Activated CD4-positive, alpha-beta T cell treated with anti-CD3 and anti-CD28 coated beads, Interleukin-2, amount 50 U/mL, for 48 hours (primary cell): ENCODE measurements at places on chromosomes 4 and X.

GRCh38 chr4:66558651-66559050 lies 888.4 kb upstream of the EPHA5 start:
- DNase-seq: no peak

DNA sequence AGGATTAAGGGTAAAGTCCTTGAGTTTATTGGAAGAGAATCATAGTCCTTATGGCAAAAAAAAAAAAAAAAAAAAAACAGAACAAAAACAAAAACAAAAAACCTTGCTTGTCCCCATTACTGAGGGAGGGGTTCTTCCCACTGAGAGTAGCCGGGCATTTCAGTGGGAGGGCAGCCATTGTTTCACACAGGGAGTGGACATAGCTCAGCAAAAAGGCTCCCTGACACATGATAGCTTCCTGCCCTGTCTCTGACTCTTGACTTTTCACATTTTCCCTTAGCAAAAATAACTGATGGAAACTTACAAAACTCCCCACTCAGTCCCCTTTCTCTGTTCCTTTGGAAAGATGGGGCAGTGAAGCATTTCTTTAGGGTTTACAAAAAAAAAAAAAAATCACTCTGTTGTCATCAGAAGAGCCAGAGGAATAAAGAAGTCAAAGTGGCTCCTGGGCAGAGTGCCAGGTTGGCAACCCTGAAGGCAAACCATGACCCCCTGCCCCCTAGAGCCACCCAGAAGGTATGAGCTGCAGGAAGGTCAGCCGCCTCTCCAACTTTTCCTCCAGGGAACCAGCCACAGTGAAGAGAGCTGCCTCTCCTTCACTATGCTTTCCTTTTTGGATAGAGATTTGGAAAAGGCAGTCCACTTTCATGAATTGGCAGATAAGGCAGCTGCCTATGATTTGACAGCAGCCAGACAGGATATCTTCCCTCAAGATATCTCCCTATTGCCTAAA lies 170.6 kb downstream of the KDR start:
- DNase-seq: no peak

GRCh38 chrX:10759141-10759799 lies 138.9 kb upstream of the MID1 start:
- no peak for DNase-seq

DNA sequence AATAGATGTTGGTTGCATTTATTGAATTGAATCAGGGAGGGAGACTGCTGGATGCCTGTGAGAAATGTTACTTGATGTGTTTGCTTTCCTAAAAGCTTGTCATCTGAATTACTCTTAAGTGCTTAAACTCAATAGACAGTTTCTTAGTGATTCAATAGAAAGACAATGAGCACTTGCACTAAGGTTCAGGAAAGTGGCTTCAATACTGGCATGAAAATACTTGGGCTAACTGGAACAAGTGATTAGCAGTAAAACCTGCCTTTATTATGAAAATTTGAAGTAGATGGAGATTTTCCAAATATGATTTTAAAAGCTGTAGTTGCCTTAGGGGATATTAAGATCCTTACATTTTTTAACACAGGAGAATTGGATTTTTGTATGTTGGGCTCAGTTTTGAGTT lies 123.3 kb downstream of the RNF150 start:
- DNase-seq: no peak

DNA sequence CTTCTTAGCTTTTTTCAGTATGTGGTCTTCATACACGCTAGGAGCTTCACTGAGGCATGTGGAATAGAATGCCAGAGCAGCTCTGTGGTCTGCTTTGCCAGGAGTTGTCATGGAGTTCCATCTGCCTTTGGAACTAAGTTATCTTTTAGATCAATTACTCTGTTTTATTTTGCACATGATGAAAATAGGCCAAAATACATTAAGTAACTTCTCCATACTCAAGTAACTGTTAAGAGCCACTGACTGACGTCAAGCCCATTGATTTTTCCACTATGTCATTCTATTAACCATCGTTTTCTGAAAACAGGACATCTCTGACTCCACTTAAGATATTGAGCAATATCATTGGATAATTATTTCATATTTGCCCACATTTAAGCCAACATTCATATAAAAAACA lies 415.1 kb upstream of the MAD2L1 start:
- DNase-seq: no peak

- no peak for DNase-seq
Observed at GRCh38 chr4:85776579-85776978, 301.6 kb downstream of the ARHGAP24 start.

- DNase-seq: no peak
Observed at GRCh38 chrX:72394518-72395170, 88.9 kb upstream of the CITED1 start.

- no peak for DNase-seq
Observed at GRCh38 chr4:171157462-171158082, 655.6 kb upstream of the GALNTL6 start.

- no peak for DNase-seq
Observed at GRCh38 chr4:163613383-163613782, 118.9 kb downstream of the TMA16 start.

DNA sequence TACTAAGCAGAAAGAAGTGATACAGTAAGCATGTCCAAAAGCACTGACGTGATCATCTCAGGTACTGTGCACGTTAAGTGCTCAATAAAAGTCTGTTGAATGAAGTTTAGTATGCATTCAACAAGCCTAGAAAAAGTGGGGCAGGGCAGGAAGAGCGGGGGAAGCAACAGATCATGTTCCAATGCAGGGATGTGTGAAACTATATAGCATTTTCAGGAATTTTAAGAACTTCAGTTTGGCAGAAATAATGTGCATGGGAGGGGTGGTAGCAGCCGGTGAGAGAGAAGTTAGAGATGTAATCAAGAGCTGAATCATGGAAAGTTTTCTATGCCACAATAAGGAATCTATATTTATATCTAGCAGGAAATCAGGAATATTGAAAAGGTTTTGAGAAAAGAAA lies 19.2 kb upstream of the CCNA2 start:
- DNase-seq: no peak

GRCh38 chr4:81722290-81722851 lies 250.7 kb upstream of the RASGEF1B start:
- no peak for DNase-seq

- DNase-seq: no peak
Observed at GRCh38 chr4:5361968-5362367, 310.7 kb downstream of the STK32B start.

DNA sequence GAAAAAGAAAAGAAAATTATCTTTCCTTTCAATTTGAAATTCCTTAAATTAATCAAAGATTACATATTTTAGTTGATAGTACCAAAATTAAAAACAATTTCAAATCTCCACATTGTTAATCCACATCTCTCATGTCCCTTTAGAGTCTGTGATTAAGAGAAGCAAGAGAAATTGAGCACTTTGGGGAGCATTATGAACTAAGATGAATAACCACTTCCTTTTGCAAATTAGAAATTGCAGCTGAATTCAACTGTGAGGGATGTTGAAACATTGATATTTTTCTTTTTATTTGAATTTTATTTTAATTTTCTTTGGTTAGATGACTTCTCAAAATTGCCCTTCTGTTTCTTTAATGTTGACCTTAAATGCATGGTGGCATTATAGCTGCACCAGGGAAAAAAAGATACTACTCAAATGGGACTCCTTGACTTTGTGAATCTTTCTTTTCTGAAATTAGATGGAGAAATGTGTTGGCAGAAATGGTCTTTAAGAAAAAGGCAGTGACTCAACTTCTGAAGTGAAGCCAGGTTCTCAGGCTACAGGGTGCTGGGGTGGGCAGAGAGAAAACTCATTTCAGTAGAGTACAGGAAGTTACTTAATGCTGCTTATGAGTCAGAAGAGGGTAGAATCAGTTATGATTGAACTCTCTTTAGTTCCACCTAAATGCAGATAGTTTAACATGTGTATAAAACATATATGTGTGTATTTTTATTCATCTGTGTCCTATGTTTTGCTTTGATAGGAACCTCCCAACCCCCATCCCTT lies 92.0 kb upstream of the TNIP3 start:
- DNase-seq: peak; percentile 51

- no peak for DNase-seq
Observed at GRCh38 chr4:94032754-94033153, 174.9 kb upstream of the SMARCAD1 start.

GRCh38 chr4:9989918-9990635 lies 31.2 kb downstream of the SLC2A9 start:
- DNase-seq: no peak

- peak; percentile 37 for DNase-seq
Observed at GRCh38 chrX:107537815-107538214, 88.4 kb downstream of the FRMPD3 start.

DNA sequence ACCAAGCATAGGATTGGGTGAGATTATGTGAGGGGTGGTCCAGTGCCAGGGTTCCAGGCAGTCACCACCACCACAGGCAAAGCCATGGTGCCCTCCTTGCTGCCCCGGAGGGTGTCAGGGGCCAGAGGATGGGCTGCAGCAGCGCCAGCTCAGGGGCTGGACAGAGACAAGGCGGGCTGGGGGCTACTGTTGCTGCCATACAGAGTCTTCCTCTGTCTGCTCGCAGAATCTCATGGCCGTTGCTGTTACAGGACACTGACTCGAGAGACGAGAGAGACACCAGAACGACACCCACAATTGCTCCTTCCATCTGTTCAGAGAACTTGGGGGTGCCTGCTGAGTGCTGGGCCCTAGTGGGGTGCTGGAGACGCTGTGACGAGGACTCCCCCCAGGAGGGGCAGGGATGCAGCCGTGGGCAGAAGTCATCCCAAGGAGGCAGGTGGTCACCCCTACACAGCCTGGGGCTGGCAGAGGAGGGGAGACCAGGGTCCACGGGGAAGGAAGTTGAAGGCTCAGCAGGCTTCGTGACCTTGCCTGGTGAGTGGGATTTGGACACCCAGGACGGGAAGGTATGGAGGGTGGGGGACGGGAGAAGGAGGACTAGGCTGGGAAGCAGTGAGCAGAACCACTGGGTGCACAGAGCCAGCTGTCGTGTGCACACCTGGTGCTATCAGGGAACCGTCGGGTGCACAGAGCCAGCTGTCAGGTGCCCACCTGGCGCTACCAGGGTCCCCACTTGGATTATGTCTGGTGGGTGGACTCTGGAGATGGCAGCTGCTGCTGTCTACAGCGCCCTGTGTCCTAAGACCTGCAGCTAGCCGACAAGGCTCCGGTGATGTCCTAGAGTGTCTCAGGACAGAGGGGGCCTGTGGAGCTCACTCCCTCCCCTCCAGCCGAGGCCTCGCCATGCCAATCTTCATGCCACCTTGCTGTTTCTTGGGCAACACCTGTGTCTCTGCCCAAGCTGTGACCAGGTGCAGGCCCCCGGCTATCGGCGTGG lies 43.9 kb upstream of the HMX1 start:
- DNase-seq: no peak

- no peak for DNase-seq
Observed at GRCh38 chrX:40845331-40845911, 110.1 kb upstream of the MED14 start.

DNA sequence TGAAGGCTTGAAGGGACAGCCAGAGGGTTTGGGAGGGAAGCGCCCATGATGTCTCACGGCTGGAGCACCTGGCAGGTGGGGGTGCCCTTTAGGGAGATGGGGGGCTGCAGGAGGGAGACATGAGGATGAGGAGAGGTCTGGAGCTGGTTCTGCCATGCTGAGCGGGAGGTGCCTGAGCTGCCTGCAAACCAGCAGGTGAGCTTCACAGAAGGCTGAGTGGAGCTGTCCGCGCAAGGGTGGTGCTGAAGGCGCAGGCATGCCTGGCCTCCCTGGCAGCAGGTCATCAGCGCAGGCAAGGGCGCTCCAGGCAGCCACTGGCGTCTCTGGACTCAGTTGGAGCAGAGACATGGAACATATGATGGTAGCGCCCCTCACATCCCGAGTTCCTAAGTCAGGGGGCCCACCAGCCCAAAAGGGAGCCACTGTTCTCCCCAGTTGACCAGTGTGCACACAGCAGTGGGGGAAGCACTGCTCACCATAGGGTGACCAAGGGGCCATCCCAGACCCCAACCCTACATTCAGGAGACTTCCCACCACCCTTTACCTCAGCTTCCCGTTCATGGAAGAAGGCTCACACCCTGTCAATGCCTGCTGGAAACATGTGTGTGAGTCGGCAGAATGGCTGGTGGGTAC lies 25.8 kb downstream of the ADRA2C start:
- DNase-seq: peak; percentile 28

DNA sequence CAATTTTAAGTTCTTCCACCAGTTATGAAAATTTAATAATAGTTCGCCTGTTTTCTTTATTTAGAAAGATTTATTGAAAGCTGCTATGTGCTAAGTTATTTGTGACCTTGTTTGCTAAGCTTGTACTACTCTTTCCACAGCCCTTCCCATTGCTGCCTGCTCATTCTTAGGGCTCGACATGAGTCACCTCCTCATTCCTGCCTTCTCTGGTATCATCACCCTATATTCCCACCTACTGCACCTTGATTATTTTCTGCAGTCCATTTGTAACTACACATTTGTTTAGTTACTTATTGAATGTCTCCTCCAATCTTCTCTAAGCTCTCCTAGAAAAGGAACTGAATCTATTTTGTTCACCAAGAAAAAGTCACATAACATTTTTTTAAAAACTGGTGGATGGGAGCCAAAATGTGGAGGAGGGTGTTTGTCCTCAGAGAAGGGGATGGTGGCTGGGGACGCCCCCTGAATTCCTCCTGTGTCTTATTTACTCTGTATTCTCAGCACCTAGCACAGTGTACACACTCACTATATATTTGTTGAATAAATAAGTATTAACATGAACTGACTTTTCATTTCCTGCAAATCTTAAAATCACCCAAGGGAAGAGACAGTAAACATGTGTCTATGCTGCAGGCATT lies 3.7 kb upstream of the RAB9A start:
- DNase-seq: no peak

- no peak for DNase-seq
Observed at GRCh38 chr4:71261633-71262121, 77.1 kb upstream of the SLC4A4 start.

DNA sequence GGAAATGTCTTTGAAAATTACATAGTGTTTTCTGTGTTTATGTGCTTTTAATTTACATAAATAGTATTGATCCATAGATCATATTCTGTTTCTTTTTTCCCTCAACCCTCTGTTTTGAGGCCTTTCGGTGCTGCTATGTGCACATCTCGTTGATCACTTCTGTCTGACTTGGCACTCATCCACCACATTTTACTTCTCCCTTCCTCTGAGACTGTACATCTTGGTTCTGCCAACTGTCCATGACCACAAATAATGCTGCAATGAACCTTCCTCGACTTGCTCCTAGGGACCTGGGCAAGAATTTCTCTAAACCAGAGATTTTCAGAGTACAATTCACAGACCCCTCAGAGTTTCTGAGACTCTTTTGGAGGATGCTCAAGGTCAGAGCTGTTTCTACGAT lies 74.4 kb downstream of the RTL5 start:
- no peak for DNase-seq

DNA sequence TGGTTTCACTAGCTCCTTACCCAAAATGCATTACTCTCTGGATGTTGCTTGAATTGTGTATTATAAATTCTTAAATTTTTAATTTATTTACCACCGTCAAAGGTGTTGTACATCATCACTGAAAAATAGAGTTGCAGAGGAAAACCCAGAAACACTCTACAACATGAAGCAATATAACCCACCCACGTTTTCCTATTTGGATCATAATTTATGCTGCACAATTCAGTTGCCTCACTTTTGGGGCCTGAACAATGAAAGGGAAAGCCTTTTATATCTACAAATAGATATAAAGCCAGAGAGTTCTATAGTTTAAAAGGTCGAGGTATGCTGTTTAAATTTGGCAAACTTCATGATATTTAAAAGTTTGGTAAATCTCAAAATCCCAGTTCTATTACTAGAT lies 115.4 kb downstream of the MGST2 start:
- no peak for DNase-seq
